ENCODE measurements at places on chromosomes 16 and 17.
A peak's percentile ranks its signal among the peaks of the same experiment; 100 is the strongest.

GRCh38 chr17:36885771-36886377, 51.4 kb upstream of the LHX1 start:
- DNase-seq, result no peak

DNA sequence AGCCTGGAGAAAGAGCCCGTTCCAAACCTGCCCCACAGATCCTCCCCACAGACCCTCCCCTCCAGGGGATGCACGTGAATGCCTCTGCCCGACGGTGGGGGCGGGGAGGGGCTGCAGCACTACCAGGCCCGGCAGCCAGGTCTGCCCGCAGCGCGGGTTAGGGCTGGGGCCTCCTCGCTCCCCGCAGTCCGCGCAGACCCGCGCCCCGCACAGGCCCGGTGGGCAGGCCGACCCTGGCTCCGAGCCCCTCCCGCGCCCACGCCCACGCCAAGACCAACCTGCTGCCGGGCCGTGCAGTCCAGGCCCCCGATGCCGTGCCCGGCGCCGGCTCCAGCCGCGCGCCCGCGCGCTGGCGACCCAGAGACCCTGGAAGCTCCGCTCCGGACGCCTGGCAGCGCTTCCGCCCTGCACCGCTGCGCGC, at the start of gene RPUSD1:
TSS of gene RPUSD1 (minus strand) at position 404 of the 421 bp plus-strand sequence. CDS start 644 bp downstream, outside the sequence.
- no peak for DNase-seq

- DNase-seq, result no peak
Observed at GRCh38 chr17:7559320-7560171, 996 bp downstream of the TNFSF13 start.

DNA sequence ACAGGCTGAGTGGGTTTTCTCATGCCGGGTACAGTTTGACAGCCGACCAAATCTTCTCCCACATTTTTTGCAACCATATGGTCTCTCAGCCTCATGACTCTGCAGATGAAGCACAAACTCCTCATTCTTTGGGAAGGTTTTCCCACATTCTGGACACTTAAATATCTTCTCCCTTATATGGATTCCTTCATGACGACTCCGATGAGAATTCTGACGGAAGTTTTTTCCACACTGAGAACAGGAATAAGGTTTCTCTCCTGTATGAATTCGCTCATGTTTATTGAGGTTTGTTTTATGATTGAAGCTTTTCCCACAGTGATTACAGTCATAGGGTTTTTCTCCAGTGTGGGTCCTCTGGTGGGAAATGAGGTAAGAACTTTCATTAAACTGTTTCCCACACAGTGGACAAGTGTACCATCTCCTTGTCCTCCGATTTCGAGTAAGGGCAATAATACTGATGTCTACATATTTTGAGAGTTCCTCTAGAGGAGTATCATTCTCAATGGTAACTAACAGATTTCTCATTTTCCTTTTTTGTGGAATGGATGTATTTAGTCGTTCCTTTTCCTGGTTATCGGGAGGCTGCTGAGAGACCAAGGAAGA, 10.9 kb downstream of the ZNF200 start:
- DNase-seq, result no peak

DNA sequence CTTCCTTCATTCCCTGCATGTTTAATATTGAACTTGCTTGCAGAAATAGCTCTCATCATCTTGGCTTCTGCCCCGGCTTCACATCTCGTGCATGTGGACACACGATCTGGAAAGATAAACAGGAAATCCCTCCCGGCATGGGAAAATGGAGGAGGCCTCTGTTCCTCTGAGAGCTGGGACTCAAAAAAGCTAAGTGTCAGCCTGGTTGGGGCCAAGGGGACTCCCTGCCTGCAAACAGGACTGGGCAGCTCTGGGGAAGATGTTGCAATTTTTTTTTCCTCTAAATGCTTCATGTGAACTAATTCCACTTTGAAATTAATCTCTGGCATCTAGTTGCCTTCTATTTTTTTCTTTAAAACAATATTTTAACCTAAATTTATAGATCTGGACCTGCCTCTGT, 24.8 kb downstream of the ITPRIPL2 start:
- peak; percentile 85 for DNase-seq

DNA sequence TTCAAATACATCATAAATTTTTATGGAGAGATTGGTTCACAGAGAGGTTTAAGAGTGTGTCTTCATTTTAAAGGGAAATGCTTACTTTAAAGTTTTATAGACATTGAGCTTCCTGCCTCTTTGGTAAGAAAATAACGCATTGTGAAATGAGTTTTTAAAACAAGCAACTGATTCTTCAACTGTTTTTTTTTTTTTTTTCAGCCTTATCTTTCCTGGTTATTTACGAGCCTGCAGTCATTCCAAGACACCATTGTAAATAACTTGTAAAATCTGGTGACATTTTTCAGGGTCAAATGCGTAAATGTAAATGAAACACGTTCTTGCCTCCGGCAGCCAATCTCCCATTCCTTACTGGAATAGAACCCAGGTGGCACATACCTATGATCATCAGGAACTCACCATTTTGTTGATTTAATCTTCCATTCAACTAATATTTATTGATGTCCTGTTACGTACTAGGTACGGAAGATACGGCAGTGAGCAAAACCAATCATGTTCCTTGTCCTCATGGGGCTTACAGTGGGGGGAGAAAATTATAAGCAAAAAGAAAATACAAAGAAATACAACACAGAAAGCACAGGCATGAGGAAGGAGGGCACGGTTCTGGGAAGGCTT, 33.2 kb upstream of the CDYL2 start:
- no peak for DNase-seq

DNA sequence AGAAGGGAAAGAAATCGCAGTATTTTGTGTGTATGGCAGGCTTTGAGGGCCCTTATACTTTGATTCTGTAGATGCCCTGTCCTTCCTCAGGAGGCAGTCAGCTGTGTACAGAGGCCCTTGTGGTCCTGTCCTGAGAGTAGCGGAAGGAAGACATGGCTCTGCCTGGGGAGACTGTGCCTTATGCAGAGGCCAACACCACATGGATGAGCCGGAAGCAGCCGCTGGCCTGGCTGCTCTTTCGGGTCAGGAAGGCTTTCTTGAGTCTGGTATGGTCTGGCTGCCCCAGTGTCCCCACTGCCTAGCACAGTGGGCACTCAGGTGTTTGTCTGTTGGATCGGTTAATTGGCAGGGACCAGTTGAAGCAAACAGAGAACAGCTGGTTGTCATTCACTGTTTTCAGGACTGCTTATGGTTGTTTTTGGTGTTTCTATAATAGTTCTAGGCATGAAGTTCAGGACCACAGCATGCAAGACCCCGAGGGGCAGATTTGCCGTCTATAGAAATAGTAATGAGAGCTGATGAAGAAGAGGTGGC, 12.4 kb downstream of the USP10 start:
- no peak for DNase-seq

GRCh38 chr16:3004781-3005284, 7.9 kb upstream of the CLDN9 start:
- no peak for DNase-seq

GRCh38 chr16:70772493-70772892, 28.5 kb downstream of the VAC14 start:
- no peak for DNase-seq

DNA sequence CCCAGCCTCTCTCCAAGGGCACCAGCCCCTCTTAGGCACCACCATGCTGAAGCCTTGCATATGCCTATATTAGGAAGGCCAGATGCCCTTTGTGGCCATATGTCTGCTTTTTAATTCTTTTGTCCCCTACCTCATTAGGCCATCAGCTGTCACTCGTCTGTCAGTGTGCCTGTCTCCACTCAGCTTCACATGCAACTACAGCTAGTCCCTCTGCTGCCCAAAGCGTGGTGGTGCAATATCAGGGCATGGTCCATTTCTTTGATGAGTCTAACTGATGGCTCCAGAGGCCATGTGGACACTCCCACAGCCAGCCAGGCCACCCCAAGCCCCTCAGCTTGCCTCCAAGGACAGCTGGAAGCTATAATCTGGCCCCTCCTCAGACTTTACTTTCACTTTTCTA, 36.3 kb downstream of the MYO18A start:
- DNase-seq, result no peak

DNA sequence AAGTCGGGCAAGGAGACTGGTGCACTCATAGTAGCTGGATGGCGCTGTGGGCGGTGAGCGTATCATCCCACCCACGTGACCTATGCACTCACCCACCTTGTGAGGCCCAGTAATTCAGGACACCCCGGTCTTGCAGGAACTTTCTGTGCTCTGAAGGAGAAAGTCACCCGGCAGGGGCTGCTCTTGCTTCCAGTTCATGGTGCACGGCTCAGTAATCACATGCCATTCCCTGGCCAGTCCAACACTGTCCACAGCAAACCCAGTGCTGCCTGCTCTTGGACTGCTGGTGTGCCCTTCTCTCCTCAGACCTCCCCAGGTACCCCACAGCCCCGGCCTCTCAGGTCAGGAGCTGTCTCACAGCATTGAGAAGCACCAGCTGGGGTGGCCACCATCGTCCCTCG, 16.4 kb upstream of the RHBDF2 start:
- no peak for DNase-seq

DNA sequence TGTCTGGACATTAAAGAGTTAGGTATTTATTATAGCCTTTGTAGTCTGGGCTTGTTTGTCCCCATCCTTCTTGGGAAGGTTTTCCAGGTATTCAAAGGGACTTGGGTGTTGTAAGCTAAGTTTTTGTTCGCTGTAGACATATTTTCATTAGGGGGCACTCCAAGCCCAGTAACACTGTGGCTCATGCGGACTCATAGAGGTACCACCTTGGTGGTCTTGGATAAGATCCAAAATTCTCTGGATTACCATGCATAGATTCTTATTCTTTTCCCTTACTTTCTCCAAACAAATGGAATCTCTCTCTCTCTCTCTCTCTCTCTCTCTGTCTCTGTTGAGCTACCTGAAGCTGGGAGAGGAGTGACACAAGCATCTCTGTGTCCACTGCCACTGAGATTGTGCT, 48.9 kb downstream of the ERCC4 start:
- DNase-seq, result no peak

GRCh38 chr16:87255866-87256265, 61.3 kb downstream of the C16orf95 start:
- no peak for DNase-seq

DNA sequence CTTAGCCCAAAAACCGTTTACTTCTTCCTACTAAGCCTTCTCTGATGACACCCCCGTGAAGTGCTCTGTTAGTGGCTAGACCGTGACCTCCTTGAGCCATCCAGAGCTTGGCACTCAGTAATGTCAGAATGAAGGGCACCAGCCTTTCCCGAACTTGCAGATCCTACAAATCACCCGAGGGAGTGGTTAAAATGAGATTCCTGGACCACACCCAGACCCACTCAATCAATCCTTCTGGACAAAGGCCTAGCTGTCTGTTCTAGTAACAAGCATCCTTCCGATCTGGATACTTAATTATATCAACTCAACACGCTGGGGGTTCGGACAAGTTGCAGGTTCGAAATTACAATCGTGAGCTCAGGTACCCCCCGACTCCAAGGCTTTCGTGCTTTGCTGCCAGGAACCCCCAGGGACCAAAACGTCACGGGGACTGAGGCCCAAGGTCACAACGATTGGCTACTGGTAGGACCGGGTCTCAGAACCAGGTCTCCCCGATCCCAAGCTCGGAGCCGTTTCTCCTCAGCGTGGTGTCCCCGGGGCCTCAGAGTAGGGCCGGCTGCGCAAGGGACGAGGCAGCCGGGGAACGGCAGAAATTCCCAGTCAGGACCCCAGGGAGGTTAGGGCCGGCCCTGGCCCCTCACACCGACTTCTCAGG, 527 bp downstream of the CIAPIN1 start:
- peak; percentile 15 for DNase-seq

GRCh38 chr16:68739964-68740627, 3.0 kb downstream of the CDH1 start:
- no peak for DNase-seq

GRCh38 chr16:68021490-68021889, 1.5 kb downstream of the DDX28 start:
- no peak for DNase-seq

DNA sequence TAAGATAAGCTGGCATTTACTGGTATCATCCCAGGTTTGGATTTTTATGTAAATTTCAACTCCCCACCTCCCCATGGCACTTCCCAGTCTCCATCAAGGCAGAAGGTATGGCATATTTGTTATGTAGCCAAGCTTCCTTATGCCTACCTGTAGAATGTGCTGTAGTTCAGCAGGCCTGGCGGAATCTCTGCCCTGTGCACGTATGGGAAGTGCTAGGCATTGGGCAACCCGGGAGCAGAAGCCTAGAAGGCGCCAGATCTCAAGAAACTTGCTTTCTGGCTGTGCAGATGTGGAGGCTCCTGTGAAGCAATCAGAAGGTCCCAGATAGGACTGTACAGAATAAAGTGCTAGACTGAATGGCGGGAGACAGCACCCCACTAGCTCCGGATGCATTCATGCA, 64.7 kb downstream of the SNX20 start:
- no peak for DNase-seq

DNA sequence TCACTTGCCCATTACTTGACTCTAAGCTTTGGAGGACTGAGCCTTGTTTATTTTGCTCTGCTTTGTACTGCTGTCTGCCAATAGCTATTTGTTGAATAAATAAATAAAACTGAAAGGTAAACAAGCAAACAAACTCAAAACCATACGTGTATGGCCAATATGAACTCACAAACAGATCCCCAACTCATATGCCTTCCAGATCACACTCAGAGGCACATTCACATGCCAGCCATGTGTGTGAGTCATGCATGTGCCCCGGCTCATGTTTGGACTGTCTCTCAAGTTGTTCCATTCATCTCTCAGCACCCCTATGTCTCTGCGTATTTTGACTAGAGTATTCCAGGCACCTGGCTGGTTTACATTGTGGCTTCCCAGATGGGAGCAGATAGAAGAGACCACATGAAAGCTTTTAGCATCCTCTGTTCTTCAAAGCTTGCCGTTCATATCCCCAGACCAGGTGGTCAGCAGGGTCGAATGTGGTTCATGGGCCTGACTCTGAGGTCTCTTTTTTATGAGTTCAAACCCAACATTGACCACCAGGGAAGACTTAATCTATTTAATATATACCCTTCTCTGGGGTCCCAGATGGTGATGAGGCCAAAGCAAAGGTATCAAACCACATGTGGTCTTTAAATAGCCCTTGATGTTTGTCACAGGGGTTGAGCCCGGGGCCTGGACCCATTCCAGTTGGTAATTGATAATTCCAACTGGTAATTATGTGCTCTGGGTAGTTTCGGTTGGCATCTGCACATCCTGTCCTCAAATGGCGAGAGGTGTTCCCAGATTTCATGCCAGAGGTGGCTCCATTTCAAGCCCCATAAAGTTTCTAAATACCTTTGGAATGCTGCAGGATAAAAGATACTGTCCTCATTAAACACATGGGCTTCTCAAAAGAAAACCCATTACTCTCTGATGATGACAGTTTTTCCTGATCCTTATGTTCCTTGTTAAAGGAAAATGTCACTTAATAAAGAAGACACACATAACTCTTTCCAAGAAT, 287.3 kb upstream of the MAF start:
- DNase-seq, result no peak

DNA sequence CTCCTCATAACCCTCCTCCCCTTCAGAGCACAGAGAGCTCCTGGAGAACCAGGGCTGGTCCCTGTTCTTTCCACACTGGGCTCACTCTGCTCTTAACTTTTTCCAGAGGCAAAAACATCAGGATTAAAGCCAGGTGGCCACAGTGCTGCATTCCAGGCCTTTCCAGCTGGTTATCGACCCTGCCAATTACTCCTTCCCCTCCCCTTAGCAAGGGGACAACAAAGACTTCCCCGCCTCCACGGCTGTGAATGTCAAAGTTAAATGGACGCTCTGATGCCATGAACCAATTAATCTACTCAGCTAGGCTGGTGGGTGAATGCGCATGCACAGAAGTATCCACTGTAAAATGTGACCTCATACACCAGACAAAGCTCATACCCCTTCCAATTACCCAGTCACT, 23.1 kb downstream of the ACLY start:
- DNase-seq, result no peak

All from NCI-H2029 (cell line).